ENCODE measurements at places on chromosomes 5 and 9. TPM values are rescaled to one million over a fixed set of nuclear protein-coding genes. Genes with fewer than 3 reads are reported as not detected.

ECSCR gene
- 12.2 TPM for total RNA-seq

DNA sequence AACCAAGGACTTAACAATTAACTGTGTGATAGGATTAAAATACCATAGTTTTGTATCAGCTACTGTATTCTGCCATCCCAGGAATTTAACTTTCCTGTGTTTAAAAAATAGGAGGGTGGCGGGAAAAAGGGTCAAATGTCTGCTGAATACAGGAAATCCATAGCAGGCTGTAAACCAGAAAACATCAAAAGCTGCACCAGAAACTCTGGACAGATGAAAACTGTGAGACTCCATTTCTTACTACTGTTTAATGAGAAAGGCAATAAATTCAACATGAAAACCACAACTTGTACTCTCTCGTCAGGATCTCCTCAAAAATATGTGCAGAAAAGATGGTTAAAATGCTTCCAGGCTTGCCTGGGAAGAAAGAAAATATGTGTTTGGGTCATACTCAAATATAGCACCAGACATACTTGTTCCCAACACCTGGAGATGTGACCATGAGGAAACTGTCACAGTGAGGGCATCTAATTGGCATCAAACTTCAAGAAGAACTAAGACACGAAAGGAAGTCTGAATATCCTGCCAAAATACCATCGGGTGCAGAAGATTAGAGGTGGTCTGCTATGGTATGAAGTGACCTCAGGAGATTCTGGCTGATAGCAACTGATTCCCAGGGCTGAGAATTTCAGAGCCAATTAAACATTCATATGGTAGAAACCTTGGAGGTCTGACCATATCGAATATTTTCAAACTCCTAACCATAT is 164.7 kb upstream of the TARS1 start:
- DNase-seq, result no peak

DNA sequence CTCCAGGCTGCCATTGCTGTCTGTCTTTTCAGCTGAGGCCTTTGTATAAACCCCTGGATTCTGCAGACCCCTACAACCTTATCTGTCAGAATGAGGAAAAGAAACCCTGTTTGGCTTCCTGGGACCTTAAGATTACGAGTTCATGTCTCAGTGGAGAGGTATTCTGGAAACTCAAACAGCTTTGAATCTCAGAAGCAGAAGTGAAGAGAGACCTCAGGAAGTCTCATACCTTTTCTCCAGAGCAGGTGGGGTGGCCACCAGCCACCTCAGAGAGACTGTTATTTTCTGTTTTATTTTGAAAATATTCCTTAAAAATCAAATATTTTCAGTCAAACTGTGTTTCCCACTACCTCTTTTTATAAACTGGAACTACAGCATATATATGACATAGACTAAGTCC is 457.5 kb downstream of the TMEM232 start:
- no peak for DNase-seq

SLC45A2 gene
- not detected for total RNA-seq

DNA sequence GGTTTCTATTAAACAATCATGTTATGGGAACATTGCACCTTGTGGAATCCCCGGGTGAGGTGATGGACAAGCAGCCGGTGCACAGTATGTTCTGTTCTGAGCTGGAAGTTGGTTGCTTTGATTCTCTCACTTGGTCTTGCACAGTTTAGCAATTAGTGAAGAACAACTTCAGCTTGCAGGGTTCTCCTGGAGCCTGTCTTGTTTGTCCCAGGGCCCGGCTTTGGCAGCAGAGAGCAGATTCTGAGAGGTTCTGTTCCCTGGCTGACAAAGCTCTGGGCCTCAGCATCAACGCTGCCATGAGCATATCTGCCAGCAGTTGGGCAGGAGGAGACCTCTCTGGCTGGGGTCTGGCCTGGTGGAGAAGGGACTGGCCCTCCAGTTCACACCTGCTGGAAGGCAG is 16.9 kb downstream of the GADD45G start:
- no peak for DNase-seq

Measured in adrenal gland (tissue), 19 donors.